ENCODE measurements at places on chromosomes 7 and 10.
A peak's percentile ranks its signal among the peaks of the same experiment; 100 is the strongest.

DNA sequence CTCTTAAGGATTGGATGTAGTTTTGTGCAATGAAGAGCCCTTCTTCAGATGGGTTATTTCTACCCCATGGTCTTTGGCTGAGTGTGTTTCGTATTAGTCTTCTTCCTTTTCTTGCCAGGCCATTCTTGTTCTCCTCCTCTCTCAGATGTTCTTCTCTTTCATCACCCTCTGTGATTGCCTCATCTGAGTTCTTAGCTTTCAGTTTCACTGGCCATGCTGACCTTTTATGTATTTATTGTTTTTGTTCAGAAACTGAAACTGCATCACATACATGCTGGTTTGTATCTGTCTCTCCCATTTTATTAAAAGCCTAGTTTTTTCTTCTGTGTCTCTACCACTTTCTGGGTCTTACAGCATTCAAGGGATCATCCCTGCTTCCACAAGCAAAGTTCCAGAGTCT lies 21.7 kb upstream of the PCGF5 start:
- DNase-seq, result no peak

DNA sequence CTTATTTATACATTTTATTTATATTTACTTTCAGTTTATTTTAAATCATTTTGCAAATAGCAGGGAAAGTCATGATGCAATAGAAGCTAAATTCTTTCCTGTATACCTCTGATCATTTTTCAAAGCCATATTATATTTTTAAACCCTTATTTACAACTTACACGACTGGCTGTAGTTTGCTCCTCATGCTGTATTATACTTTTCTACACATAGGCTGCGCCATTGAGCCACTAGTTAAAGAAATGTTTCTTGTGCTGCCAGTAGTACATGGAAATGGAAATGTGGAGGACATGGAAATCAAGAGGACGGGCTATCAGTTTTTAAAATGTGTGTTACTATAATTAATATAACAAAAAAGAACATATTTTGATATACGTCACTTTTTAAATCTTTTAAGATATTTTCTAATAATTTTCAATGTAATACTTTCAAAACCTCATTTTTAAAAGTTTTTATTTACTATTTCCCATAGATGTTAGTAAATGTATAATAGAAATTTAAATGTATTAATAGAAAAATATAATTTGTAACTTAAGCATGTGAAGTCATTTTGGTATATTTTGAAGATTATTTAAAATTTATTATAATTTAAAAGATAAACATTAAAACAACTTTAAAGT lies 118.5 kb downstream of the VTI1A start:
- DNase-seq, result no peak

GRCh38 chr7:128025819-128026218 lies 5.4 kb downstream of the LRRC4 start:
- DNase-seq, result no peak

GRCh38 chr7:99693427-99694200 lies 13.8 kb upstream of the CYP3A5 start:
- DNase-seq, result no peak

- DNase-seq, result no peak
These were observed 190.4 kb downstream of the SKIDA1 start for GRCh38 chr10:21334891-21335696.

GRCh38 chr7:115059321-115059720 lies 137.4 kb downstream of the MDFIC start:
- no peak for DNase-seq

DNA sequence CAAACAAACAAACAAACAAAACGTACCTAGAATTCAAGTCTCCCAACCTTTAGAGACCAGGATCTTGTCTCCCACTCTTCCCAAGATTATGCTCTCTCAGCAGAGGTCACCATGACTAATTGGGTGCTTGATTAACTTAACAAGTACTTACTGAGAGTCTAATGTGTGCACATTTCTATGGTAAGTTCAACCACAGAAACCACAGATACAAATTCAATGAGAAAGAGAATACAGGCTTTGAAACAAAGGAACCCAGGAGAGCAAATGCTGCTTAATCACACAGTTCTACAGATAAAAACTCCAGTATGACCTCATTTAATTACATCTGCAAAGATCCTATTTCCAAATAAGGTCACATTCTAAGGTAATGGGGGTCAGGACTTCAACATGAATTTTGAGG lies 142.8 kb downstream of the DNAJC1 start:
- no peak for DNase-seq

DNA sequence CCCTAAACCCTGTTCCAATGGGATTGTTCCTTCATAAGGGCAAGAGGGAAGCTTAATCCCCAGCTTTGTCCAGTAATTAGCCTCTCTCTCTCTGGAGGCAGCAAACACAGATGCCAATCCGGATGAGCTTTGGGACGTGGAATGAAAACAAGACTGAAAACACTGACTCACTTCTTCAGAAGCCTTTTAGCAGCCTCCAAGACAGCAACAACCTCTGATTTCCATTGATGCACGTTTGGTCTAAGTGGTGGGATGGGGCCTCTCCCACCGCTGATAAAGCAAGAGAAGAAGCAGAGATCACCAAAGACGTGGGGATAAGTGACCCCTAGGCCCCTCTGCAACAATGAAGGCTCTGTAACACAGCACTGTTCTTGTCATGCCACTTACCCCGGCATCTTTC lies 5.8 kb upstream of the GFRA1 start:
- no peak for DNase-seq

DNA sequence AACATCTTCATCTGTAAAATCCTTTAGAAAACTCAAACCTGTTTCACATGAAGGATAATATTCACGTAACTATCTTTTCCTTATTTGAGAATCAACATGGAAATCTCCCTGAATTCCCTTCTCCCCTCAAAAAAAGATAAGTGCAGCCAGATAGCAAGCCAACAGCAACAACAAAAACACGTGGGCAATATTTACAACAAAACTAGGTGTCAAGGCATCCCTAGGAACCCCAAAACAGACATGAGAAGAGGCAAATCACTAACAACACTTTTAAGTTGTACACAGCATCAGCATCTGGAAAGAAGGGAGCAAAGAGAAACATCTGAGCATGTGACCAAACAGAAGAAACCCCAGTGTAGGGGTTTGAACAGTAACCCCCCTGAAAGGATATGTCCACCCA lies 12.2 kb downstream of the ARHGAP21 start:
- no peak for DNase-seq

- no peak for DNase-seq
These were observed 1091.8 kb downstream of the LRMDA start for GRCh38 chr10:76523246-76523645.

DNA sequence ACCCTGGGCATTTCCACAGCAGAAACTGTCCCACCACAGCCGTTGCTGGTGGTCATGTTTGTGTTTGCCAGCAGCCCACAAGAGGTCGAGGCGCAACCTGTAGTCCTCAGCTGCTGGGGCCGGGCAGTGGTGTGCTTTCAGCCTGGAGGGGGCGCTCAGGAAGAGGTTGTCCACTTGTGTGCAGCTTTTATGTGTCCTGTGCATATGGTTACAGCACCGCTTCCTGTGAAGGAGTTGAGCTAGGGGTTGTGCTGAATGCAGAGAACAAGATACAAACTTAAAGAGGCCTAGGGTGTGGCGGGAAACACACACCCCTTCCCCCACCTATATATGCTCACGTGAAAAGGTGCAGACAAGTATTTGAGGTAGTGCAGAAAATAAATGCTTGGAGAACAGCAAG lies 29.5 kb upstream of the PFKFB3 start:
- peak; percentile 28 for DNase-seq

DNA sequence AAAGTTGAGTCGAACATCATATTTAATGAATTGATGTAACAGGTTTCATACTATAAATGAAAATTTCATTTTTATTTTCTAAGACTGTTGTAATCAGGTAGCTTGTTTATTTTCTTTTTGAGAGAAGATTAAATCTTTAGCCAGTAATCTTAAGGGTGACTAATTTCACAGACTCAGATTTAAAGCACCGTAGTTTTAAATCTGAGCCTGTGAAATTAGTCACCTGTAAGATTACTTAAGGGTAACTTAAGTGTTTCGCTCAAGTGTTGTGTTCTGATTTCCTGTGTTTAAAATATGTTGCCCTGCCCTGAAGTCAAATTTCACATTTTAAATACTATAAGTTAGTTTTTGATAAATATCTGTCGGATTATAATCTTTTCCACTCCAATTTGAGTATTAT lies 35.8 kb upstream of the TMEM236 start:
- no peak for DNase-seq

GRCh38 chr10:117413928-117414618 lies 38.8 kb upstream of the PDZD8 start:
- no peak for DNase-seq

GRCh38 chr7:70638158-70639107 lies 493.5 kb upstream of the GALNT17 start:
- DNase-seq, result no peak

- DNase-seq, result no peak
These were observed 32.3 kb upstream of the CTBP2 start for GRCh38 chr10:125192620-125193019.

- no peak for DNase-seq
These were observed 298.3 kb downstream of the RPS24 start for GRCh38 chr10:78332012-78332411.

DNA sequence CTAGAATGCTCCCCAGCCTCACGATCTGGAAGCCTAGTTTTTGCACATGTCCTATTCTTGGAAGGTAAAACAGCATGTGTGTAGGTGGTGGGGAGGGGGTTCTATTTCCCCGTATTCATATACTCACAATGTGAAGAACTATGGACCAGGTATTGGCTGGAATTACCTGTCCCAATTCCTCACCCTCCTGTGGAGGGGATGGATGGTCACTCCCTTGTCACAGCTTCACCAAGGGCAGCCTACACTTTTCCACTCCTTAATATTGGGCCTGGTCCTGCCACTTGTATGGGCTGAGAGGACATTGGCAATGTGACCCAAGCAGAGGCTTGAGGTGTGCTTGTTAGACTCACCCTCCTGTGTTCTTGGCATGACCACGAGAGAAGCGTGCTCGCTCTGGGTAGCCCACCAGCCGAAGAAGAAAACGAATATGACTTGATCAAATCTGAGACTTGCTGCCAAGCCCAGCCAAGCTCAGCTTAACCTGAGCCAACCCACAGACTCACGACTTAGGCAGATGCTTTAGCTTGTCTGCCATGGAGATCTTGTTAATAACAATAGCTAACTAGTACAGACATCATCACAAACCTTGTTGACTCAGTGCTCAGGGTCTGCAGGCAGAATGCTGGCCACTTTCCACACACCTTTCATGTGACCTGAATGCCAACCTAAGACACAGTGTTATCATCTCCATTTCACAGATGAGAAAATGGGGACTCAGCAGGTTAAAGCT lies 17.2 kb downstream of the ZNF488 start:
- no peak for DNase-seq

- DNase-seq, result no peak
These were observed 35.7 kb upstream of the MTPAP start for GRCh38 chr10:30384701-30385201.

GRCh38 chr10:34081948-34082347 lies 733.1 kb downstream of the PARD3 start:
- no peak for DNase-seq

DNA sequence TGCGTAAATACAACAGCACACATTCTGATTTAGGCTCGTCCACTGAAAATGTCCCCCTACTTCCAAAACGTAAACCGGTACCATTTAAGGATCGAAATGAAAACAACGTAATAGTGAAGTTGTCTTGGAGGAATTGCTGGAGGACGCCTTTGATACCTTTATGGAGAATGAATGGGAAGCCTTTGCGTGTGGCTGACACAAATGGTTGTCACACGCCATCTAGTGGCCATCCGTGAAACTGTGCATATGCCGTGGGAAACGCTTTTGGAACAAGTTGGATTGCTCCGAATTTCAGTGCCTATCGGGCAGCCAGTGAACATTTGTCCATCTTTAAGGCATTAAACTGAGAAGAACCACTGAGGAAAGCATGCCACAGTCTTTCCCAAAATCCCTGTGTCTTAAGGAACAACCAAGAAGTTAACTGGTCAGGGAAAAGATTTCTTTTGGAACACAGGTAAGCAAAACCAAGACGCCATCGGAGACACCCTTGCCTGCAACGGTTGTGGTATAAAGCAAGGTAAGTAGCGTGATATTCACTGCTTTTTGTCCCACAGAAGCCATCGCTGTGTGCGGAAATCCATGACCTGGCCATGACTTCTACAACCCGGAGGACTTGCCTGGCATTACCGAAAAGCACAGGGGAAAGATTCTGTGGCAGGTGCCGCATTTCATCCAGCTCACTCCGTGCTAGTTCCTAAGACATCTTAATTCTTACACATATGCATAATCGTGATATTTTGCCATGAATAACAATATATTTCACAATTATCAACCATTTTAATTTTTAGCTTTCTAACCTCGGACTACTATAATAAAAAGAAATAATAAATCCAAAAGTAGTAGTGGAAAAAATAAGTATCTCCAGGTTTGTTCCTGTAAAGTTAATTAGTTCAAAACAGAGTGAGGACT lies 100.6 kb downstream of the FAM204A start:
- peak; percentile 45 for DNase-seq

- DNase-seq, result no peak
These were observed 148.7 kb upstream of the PPP2R2D start for GRCh38 chr10:131751827-131752775.
